ENCODE measurements at places on chromosomes 5 and 9.

DNA sequence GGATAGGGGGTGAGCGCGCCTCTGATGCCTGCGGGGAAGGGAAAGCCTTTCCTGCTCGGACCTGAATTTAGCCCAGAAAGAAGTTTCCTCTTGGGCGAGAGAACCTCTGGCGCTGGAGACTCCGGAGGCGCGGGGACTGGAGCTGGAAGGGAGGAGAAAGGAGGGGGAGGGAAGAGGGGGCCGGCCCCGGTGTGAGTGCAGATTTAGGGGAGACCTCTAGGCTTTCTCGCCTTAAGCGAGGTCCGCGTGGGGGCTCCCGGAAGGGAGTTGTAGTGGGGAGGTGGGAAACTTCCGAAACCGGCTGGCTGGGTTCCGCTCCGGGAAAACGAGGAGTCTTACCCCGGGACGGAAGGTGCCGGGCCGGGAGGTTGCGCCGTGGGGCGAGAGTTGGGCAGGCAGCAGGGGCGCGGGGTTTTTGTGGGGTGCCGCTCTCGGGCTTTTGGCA lies 1.3 kb downstream of the PCSK5 start:
- DNase-seq: peak; percentile 1

DNA sequence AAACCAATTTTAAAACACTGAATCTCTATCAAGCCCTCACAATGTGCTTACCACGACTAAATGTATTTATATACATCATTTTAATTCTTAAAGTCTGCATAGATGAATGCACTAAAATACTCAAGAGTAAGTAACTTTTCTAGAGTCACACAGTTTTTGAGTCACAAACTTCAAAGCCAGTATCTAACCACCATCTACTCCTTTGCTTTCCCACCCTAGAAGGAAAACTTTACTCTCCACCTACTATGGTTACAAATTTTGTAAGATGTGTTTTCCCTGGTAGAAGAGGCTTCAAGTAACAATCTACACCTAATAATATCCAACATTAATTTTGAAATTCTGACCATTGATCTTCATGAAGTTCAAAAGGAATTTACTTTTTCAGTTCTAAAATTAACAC lies 18.7 kb downstream of the ZFAND5 start:
- no peak for DNase-seq

DNA sequence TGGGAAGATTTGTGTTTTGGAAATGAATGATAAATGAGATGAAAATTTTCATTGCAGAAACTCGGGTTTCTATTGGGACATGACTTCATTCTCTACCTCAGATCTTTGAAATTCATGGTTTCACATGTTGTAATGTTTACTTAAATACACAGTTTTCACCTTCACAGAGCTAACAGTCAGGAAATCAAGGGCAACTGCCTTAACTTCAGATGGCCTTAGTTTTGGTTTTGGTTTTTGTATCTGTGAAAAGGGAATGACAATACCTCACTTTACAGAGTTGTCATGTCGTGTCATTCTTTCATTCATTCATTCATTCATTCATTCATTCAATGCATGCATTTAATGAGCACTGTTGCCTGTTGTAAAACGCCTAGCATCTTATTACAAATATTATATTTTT lies 41.9 kb downstream of the NIM1K start:
- DNase-seq: no peak

GRCh38 chr5:53874409-53874808 lies 314.0 kb downstream of the NDUFS4 start:
- DNase-seq: no peak

- no peak for DNase-seq
Observed at GRCh38 chr5:141501761-141502160, 12.9 kb downstream of the PCDHGC5 start.

GRCh38 chr5:176388003-176388443 lies 375 bp downstream of the NOP16 start:
- no peak for DNase-seq

- no peak for DNase-seq
Observed at GRCh38 chr5:117203584-117203983, 629.0 kb upstream of the SEMA6A start.

DNA sequence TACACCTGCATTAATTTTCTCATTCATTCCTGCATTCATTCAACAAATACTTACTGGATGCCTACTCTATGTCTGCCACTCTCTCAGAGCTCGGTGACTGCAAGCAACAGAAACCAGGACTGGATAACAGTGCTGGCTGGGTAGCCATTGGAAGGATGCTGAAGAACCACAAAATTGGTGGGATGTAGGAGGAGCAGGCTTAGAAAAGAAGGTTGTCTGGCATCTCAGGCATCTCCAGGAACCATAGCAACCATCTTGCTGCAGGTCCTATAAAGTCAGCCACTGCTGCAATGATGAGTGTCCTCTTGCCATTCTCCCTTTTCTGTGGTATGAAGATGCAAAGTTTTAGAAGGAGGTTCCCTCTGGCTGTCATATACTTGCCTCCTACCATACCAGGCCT lies 168.6 kb downstream of the FGF18 start:
- DNase-seq: no peak

DNA sequence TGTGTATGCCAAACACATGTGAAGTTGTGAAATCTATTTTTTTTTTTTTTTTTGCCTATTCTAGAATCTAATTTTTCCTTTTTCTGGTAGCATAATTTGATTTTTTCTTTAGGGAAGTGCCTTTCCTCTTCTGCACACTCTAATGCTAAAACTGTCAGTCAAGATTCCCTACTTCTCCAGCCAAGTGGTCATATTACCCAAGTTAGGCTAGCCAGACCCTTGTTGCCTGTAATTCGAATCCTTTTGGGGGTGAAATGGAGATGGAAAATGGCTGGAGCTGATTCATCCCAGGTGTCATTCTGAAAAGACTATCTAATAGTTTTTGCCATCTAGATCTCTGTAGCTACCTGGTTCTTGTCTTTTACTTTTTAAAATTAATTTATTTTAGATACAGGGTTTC lies 24.8 kb upstream of the UBAP1 start:
- no peak for DNase-seq

DNA sequence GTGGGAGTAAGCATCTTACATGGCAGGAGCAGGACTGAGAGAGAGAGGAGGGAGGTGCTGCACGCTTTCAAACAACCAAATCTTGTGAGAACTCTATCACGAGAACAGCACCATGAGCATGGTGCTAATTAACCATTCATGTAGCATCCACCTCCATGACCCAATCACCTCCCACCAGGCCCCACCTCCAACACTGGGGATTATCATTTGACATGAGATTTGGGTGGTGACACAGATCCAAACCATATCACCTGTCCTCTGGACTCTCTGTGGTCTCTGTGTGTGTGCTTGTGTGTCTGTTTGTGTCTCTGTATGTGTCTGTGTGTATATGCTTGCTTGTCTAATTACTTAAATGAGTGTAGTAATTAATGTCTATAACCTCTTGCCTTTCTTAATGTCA lies 31.1 kb downstream of the SEC61B start:
- no peak for DNase-seq

GRCh38 chr9:35464141-35465025 lies 25.5 kb upstream of the RUSC2 start:
- DNase-seq: no peak

GRCh38 chr9:2356041-2356790 lies 265.4 kb upstream of the VLDLR start:
- no peak for DNase-seq

DNA sequence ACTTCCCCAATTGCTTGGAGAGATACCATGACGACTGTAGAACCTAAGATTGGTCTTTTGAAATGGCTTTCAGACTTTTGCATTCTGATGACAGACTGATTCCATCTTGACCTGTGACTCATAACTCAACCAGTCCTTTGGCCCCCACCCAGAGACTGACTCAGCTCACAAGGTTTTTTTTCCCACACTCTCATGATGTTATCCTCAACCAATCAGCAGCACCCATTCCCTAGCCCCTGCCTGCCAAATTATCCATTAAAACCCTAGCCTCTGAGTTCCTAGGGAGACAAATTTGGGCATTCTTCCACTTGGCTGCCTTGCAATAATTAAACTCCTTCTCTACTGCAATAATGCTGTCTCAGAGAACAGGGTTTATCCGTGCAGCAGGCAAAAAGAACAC lies 1263.3 kb upstream of the CDH9 start:
- no peak for DNase-seq

DNA sequence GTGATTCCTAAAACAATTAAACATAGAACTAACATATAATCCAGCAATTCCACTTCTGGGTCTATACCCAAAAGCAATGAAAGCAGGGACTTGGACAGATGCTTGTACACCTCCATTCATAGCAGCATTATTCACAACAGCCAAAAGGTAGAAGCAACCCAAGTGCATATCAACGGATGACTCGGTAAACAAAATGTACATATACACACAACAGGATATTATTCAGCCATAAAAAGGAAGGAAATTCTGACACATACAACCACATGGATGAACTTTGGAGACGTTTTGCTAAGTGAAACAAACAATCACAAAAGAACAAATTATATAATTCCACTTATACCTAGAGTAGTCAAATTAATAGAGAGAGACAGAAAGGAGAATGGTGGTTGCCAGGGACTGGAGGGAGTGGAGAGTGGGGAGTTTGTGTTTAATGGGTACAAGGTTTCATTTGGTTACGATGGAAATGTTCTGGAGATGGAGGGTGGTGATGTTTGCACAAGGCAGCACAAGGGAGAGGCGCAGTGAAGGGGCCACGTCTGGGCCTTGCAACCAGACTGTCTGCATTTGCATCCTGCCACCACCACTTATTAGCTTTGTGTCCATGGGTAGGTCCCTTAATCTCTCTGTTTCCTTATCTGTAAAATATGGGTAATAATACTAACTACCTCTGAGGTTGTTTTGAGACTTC lies 36.3 kb upstream of the RLN1 start:
- DNase-seq: no peak

DNA sequence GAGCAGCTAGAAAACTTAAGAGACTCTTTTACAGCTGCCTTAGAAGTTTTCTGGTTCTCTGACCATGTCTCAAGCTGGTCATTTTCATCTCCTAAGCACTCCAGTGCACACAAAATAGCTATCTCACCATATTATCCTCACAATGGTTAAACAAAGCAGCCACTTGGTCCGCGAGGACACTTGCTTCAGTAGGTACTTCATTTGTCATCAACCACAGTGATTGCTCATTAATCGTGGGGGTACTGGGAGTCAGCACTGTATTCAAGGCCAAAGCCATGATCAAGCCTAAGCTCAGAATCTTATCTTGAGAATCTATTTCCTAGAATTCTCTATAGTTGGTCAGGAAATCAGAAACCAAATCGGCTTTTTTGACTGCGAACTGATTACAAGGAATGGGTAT lies 2.9 kb downstream of the ARL14EPL start:
- DNase-seq: no peak

- no peak for DNase-seq
Observed at GRCh38 chr5:164688437-164688836, 1183.0 kb downstream of the MAT2B start.

- DNase-seq: no peak
Observed at GRCh38 chr5:9188131-9188530, 357.7 kb downstream of the SEMA5A start.

- no peak for DNase-seq
Observed at GRCh38 chr9:87681271-87682061, 44.5 kb upstream of the CTSL start.

GRCh38 chr5:10933121-10933520 lies 172.1 kb upstream of the DAP start:
- no peak for DNase-seq

DNA sequence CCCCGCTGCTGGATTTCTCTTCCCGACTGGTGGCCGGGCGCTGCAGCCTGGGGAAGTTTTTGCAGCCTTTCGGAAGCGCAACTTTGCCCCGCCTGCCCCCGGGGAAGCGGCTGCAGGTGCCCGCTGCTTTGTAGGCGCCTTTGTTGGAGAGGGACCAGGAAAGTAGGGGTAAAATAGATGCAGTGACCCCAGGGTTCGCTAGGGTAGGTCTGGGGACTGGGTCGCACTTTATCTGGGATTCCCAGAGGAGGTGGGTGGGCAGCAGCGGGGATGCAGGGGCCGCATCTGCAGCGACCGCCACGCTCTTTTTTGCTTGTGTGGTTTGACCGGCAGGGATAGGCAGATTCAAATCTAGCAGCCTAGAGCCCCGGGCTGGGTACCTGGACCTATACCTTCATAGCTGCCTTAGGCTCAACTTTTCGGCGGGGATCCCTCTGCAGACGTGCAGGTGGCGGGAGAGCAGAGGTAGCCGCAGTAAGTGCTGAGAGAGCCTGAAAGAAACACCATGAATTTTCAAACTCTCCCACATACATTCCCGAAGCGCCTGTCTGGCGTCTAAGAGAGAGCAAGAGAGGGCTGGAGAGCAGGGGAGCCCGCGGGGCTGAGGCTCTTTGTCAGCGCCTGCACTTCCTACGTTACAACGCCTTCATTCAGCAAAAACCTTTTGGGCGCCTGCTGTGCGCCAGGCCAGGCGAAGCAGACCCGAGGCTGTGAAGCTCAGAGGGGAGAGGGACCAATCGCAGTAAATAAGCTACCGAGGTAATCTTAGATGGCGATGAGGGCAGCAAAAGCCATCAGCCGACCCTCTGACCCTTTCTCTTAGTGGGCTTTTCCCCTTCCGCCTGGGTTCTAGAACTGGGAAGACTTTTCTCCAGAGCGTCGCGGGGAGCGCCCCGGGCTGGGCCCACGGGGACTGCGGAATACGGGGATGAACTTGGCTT lies 642 bp downstream of the SV2C start:
- no peak for DNase-seq

- DNase-seq: no peak
Observed at GRCh38 chr9:4640027-4640426, 22.1 kb upstream of the PLPP6 start.

DNA sequence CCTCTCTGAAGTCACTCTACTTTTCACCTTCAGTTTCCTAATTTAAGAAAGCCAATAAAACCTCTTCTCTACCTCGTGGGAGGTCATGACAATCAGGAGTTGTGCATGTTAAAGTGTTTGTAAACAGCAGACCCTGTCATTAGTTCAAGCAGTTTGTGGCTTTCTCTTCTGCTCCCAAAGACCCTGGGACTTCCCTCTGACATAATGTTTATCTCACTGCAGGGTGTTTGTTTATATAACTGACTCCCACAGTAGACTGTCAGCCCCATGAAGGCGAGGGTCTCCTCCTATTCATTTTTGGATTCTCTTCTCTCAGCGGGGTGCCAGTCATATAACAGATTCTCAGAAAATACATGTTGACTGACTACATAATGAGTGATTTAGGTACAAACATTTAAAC lies 360.0 kb upstream of the ZNF462 start:
- no peak for DNase-seq

DNA sequence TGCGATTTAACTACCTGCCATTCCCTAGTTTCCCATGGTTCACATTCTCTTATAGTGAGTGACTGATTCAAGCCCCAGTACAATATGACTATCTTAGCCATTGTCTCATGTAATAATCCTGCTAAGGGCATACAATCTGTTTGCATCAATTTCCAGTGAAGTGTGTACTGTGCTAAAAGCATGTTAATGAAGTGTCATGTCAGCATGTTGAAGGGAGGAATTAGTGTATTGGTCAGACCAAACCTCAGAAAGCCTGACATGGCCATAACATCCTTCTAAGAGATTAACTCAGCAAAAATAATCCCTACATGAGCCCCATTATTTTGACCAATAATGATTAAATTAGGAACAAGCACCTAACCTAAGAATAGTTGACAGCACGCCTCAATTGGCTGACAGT lies 442.4 kb downstream of the ENC1 start:
- no peak for DNase-seq

Measured in activated CD8-positive, alpha-beta memory T cell treated with anti-CD3 and anti-CD28 coated beads for 48 hours (primary cell).